ENCODE measurements at places on chromosomes 7 and 10.

- DNase-seq = peak; percentile 76
Observed at GRCh38 chr10:72688208-72688651, 3.7 kb upstream of the MCU start.

DNA sequence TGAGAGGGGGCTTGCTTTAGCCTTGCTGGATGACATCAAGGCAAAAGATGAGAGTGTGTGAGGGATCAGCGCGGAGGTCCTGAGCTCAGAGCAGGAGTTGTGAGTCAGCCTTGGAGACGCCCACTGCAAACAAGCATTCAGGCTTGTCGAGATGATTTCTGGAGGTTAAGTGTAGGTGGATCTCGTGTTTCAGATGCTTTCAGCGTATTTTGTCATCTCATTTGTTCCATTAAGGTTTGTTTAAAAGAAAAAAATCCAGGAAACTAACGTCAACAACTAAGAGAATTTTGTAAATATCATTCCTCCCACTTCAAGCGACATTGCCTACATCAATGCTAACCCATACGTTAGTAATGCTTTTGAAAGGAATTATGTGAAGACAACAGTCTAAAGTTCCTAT, 715.4 kb upstream of the NRP1 start:
- DNase-seq = peak; percentile 11

GRCh38 chr10:128898133-128898915, 568.7 kb upstream of the MGMT start:
- DNase-seq = no peak

DNA sequence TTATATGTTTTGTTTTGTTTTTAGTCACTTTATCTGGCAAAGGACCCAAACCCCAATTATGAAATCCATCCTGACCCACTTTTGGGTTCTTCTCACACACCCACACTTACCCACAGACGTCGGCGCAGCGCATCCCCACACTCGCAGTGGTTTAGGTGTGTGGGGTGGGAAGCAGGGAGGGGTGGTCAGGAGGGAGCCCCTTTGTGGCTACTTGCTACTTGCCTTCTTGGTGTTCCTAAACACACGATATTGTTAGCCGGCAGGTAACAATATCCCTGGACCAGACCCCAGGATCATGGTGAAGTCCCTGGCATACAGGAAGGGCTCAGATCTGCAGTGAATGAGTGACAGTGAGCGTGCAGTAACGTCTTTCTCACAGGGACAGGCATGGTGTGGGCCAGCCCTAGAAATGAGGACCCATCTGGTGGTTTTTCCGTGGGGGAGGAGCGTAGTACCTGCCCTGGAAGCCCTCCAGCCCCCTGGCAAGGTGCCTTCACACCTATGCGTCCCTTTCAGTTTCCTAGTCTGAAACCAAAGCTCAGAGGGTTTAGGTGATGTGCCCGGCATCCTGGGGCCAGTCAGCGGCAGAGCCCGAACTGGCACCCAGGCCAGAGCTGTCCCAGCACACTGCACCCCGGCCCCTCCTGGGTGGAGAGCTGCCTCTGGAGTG, 4.4 kb downstream of the SPOCK2 start:
- DNase-seq = no peak

- DNase-seq = peak; percentile 30
Observed at GRCh38 chr10:4267086-4267773, 482.2 kb upstream of the KLF6 start.

GRCh38 chr10:125062914-125063230, 97.5 kb downstream of the CTBP2 start:
- DNase-seq = no peak

- no peak for DNase-seq
Observed at GRCh38 chr7:40584667-40585433, 450.0 kb downstream of the SUGCT start.

- DNase-seq = no peak
Observed at GRCh38 chr7:91323626-91324158, 59.5 kb downstream of the FZD1 start.

DNA sequence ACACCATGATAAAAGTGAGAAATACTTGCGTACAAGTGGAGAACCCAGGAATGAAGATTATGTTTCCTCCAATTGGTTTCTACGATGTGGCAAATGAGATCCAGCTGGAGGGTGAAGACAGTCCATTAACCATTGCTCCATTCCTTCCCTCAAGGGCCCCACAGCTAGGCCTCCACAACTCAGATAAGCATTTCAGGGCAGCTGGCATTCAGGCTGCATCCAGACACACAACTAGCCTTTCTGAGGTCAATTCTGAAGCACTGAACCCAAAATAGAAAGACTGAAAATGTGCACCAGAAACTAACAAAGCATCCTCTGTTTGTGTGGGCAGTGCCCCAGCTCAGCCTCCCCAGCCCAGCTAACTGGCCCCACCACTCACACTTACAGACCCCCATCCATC, 94.8 kb downstream of the GSAP start:
- DNase-seq = no peak

DNA sequence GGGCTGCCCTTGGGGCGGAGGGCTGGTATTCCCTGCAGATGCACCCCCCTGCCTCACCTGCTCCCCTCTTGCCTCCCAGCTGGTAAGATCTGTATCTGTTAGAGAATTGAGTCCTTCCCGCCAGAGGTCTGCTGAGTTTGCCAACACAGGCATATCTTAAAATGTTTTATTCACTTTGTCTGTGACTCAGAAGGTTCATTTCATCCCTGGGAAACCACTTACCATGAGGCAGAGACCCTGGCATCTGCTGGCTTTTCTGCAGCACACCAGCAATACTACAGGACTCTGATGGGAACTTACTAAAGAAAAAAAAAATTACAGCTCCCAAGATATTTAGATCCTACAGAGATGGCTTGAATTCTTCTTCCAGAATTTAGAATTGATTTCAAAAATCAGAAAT, 131.3 kb downstream of the PLPP4 start:
- no peak for DNase-seq

DNA sequence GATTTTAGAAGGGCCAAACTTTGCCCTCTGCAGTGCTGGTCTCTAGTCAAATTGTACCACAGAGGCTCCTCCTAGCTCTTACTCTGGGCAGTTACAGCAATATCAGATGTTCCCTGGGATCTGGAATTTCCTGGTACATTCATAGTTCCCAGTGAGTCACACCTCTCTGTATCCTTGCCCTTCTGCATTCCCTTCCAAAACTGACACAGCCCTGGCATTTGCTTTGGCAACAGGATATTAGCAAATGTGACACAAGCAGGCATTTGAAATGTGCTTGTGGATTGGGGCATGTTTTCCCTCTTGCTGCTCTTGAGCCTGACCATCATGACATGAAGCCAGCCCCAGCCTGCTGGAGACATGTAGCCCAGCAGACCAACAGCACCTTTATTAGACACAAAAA, 284.7 kb upstream of the AKR1E2 start:
- DNase-seq = peak; percentile 91

DNA sequence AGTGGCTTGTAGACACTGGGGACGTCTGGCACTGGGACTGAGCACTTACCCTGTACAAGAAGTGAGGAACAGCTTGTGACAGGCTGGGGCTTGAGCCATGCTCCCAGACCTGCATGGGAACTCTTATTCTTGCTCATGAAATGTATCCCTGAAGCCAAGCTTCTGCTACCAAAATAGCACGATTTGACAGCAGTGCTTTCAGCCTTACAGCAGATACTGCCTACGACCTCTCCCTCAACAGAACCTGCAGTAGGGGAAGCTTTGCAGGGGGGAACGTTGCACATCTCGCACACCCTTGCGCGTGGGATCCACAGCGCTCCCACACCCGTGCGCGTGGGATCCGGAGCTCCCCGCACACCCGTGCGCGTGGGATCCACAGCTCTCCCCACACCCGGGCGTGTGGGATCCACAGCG, 88.0 kb downstream of the CREM start:
- DNase-seq = no peak

DNA sequence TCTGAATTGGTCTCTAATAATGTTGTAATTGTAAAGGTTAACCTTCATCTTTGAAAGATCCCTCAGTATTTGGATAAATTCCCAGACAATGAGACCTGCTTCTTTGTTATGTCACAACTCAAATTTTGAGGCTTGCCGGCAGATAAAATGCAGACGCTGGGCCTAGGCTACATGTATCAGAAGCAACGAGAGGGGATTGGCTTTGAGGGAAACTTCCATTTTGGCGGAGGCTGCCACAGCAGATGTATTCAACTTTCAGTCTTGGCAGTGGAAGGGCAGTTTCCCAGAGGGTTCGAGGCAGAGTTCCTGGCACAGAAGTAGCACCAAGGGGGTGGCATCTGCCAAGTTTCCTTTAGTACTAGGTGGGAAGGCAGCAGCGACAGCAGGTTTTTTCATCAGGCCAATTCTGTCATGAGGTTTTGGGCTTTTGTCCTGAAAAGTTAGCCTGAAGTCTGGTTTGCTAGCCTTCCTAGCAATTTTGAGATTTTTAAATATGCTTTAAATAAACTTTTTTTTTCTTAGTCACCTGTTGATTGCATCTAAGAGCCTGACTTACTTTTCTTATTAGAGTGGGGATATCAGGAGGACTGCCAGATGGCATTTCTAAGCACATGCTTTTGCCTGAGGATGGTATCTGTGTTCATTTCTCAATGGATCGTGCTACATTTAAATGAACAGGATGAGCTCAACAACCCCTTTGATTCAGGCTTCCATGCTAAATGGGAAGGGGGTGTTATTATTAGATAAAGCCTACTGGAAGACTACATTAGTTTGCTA, 89.5 kb upstream of the FAM3C start:
- DNase-seq = no peak

GRCh38 chr10:114544045-114544659, 113.9 kb downstream of the ABLIM1 start:
- no peak for DNase-seq

DNA sequence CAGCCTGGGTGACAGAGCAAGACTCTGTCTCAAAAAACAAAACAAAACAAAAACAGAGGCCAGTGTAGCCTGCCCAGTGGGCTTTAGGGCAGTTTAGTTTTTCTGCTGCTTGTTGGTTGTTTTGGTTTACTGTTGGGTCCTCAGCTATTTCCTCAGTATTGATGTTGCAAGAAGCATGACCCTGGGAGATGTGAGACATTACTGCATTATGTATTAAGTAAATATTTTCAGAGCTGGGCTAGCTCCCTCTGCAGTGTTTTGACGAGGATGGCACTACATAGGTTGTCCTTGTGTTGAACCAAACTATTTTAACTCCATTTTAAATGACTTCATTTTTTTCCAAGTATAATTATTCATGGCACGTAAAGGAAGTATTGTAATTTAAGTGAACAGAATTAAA, 4.8 kb downstream of the AKAP9 start:
- DNase-seq = peak; percentile 49

- DNase-seq = no peak
Observed at GRCh38 chr7:114414156-114415063, at the start of gene FOXP2. FOXP2 (plus strand) TSS chr7:114414815; CDS start chr7:114426512, 11,697 bp downstream.

DNA sequence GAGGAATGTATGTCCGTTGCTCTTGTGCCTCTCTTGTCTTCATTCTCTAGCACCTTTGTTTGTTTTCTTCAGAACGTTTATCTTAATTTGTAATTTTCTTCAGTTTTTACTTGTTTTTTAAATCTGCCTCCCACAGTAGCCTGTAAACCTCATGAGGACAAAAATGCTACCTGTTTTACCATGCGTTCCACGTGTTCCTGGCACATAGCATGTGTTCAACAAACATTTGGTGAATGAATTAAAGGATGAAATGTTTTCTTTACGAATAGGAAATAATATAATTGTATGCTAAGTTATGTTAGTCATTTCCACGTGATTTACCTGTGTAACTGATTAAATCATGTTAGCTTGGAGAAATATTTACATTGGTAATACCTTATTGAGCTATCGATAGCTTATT, 2.2 kb downstream of the RBM33 start:
- DNase-seq = no peak

DNA sequence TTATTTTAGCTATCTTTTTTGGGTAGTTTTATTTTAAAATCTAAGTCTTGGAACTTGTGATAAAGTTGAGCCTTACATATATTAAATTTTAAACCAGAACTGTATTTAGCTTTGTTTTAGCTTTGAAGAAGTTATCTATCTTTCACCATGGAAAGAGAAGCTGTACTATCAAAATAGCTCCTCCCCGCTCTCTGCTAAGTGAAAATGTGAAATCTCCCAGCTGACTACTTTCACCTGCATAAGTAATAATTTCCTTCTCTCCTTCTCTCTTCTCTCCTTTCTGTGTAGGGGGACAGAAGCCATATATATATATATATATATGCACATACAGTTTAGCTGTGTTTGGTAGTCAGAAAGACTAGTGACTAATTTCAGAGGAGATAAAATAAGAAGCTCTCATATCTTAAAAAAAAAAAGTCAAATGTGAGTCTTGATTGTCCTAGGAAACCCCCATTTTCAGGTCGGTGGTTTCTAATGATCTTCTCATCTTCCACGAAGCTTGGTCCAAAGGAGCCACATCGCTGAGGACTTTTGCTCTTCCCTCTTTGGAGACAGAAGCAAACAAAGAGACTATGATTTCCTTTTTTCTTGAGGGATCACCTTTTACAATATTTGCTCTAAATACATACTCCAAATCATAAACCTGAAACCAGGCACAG, 30.6 kb upstream of the GDI2 start:
- no peak for DNase-seq

- no peak for DNase-seq
Observed at GRCh38 chr7:93980744-93981479, 23.2 kb downstream of the BET1 start.

GRCh38 chr10:70317272-70317942, 33.6 kb upstream of the NPFFR1 start:
- no peak for DNase-seq

DNA sequence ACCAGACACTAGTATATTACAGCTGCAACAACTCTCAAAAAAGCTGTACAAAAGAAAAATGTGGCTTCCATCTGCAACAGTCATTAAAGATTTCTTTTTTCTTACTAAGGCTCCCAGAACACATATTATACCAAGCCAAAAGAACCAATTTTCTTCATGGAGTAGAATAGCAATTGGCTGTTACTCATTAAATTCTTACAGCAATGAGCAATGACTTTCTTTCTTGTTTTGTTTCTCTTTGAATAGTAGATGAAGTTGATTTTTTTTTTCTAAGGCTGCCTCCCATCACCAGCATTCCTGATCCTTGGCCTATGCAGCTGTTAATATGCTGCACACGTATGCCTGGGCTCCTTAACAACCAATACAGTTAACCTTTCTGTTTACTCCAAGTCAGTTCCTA, 36.6 kb upstream of the SPOCK2 start:
- DNase-seq = no peak

- DNase-seq = no peak
Observed at GRCh38 chr7:44063547-44063893, 1.8 kb downstream of the PGAM2 start.

DNA sequence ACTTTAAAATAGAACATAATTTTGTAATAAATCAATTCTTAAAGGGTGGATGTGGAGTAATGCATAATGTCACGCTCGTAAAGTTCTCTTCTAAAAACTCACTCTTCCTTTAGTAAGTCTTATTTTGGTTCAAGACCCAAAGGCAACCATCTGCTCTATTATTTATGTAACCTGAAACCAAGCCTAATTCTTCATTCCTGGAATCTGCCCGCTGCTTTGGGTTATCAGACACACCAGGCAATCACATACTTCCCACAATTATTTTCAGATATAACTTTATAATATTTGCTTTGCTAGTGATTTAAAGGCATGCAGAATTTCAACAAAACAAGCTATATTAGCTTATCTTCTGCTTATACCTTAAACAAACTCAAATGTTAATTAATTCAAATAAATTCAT, 39.0 kb downstream of the RAB11FIP2 start:
- DNase-seq = no peak

- DNase-seq = no peak
Observed at GRCh38 chr7:79973455-79973854, 161.2 kb upstream of the GNAI1 start.
